Esophagus muscularis mucosa (tissue), 4 donors: ENCODE measurements at places on chromosomes 5 and 9. TPM values are rescaled to one million over a fixed set of nuclear protein-coding genes. Genes with fewer than 3 reads are reported as not detected.

Gene SERINC5
- total RNA-seq = 8.4 TPM

Gene GABRA1
- total RNA-seq = not detected

Gene MRPL50
- total RNA-seq = 12.9 TPM

Gene EGR1
- 138 TPM for total RNA-seq

Gene ZSWIM6
- total RNA-seq = 11.3 TPM

Gene PLPP7
- 15.6 TPM for total RNA-seq

Gene CTNND2
- 1.3 TPM for total RNA-seq

Gene SPATA31E1
- not detected for total RNA-seq

GRCh38 chr5:4561403-4561802 is 578.7 kb upstream of the ADAMTS16 start:
- no peak for DNase-seq

GRCh38 chr5:127571314-127572131 is 54.1 kb downstream of the PRRC1 start:
- DNase-seq = no peak

DNA sequence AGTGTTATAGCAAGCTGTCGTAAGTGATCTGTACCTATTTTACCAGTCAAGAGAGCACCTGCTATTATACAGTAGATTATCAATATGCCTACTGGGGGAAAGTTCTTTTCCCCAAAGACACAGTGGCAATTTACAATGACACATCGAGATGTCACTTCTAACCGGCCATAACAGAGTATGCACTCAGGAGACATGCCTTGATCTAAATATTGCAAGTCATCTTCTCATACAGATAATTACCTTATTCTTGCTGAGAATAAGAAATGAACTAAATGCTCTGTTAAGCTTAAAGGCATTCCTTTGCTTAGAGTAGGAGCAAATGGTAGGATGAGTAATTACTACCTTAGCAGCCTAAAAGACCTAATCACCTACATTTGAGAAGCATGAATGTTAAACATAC is 71.6 kb downstream of the PKD2L2 start:
- no peak for DNase-seq

DNA sequence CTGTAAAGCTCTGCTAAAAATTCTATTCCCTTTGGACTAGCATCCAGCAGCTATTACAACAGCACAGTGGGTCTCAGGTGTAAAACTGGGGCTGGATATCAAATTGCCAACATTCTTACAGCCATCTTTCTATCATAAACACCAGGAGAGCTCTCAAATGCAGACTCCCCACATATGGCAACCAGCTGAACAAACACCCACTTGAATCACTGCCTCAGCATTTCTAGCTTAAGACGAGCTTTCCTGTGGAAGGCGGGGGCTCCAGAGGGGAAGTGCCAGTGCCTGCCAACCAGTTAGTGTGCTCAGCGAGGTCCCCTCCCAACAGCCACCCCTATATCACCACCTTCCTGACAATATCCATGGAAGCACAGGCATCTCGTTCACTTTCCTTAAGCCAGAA is 62.2 kb downstream of the IPPK start:
- no peak for DNase-seq

DNA sequence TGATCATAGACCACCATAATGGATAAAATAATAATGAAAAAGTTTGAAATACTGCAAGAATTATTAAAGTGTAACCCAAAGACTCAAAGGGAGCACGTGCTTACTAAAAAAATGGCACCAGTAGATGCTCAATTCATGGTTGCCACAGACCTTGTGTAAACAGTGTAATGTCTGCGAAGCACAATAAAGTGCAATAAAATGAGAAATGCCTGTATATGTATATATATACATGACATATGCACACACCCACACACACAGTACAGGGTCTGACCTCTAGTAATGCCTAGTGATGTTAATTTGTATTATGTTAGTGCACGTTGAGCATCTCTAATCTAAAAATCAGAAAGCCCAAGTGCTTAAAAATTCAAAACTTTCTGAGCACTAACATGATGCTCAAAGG is 52.3 kb downstream of the FBXO38 start:
- DNase-seq = no peak

DNA sequence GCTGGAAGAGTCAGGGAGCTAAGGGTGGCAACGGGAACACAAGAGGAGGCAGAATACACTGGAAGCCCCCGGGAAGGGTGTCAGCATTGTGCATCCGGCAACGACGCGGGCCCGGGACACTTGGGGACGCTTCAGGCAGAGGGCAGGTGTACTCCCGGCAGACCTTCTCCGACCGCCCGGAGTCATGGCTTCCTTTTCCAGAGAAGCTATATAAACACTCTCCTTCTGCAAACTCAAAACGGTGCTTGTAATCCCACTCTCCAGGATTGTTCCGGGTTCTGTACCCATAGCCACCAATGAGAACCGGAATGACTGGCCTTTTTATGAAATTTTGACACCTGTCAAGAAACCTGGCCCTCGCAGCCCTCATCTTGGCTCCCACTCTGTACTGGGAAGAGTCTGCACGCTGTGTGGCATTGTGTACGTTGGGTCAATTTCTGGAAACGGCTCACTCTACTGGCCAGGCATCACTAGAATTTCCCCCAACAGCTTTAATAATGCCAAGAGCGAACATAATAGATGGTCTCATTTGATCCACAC is 462 bp upstream of the MCC start:
- no peak for DNase-seq

DNA sequence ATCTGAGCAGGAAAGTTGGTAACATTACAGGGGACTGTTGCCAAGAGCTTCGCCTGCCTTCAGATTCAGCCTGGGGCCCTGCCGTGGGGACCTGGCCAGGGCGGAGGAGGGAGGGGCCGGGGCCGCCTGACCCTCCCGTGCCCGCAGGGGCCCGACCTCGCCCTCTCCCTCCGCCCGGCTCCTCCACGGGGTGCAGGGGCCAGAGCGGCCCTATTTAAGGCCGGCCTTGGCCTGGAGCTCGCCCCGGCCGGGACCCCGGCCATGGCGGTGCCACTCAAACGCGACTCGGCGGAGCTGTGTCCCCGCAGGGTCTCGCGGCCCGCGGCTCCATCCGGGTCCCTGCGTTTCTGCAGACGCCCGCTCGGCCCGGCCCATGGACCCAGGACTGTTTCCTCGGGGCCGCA is 757 bp downstream of the TMEM250 start:
- no peak for DNase-seq

DNA sequence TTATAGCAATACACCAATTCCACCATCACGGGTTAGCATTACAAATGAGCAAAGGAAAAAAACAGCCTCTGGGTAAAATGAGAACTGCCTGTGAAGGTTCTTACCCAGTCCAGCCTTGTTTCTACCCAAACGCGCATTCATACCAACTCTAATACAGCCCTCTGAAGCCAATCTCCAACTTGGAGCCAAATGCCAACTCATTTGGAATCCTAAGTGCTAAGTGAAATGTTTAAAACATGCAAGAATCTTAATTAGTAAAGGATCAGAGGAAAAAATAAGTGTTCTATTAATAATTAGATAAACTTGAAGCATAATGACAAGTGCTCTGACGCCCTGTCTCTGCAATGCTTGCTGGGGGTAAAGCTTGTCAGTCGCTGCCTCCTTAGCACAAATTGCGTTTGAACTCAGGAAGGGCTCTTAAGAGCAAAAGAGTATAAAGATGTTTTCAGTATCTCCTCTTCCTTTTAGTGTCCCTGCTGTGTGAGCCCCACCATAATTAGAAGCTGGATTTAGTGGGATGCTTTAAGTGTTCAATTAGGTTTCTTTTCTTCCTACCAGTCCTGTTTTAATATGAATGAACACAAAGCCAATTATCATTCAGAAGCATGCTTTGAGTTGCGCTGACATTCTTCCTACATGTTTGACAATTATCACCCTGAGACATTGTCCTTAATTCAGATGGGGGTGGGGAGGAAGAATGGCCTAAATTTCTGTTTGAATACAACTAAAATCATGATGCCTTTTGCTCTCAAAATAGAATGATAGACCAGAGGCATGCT is 537.6 kb downstream of the DTWD2 start:
- no peak for DNase-seq

DNA sequence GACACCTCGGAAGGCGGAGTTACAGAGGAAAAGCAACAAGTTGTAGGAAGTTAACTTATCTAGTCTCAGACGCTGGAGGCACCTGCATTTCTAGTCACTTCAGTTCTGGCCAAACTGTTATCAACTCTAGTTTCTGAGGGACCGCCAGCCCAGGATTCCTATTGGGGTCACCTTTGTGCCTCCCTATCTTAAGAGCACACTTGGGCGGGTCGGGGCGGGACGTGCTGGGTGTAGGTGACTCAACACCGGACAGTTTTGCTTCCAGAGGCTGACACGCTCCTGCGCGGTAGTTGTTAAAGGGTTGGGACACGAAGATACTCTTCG is 679 bp upstream of the KDM4C start:
- DNase-seq = peak; percentile 96

GRCh38 chr5:139951296-139951924 is 91.7 kb downstream of the NRG2 start:
- DNase-seq = peak; percentile 88

DNA sequence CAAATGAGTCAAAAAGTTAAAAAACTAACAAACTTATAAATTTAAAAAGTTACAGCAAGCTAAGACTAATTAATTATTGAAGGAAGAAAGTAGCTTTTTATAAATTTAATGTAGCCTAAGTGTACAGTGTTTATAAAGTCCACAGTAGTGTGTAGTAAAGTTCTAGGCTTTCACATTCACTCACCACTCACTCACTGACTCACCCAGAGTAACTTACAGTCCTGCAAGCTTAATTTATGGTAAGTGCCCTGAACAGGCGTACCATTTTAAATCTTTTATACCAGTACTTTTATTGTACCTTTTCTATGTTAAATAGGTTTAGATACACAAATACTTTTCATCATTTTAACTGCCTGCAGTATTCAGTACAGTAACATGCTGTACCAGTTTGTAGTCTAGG is 80.0 kb upstream of the C9orf72 start:
- DNase-seq = no peak
